Hematopoietic multipotent progenitor cell (in vitro differentiated cells): ENCODE measurements at places on chromosomes 2 and 18. TPM values are rescaled to one million over a fixed set of nuclear protein-coding genes. Genes with fewer than 3 reads are reported as not detected.

- DNase-seq, result no peak
These were observed 300.7 kb upstream of the DLGAP1 start for GRCh38 chr18:4755848-4756247.

Gene LONRF2
- total RNA-seq, result 0.54 TPM

- no peak for DNase-seq
These were observed 101.1 kb downstream of the SPTBN1 start for GRCh38 chr2:54557211-54557600.

GRCh38 chr18:13800505-13801259, 23.3 kb upstream of the MC5R start:
- no peak for DNase-seq

GRCh38 chr2:128370468-128371247, 52.0 kb upstream of the HS6ST1 start:
- no peak for DNase-seq

GRCh38 chr2:71936076-71937030, 211.3 kb downstream of the CYP26B1 start:
- no peak for DNase-seq

Gene TANC1
- total RNA-seq, result 7.3 TPM

DNA sequence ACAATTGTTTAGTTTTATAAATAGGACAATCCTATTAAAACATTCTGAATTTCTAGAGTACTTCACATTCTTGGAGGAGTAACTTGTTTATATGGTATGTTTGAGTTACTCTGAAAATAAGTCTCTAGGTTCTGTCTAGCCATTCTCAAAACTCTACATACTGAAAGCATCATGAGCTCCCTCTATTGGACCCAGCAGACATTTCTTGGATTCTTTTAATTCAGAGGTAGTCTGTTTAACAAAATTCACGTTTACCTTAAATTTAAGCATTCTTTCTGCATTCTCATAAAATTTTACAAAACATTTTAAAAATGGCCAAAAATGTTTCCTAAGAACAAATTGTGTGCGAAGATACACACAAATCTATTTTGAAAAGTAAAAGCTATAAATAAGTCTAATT, 15.3 kb downstream of the SP9 start:
- no peak for DNase-seq

Gene CCDC74B
- total RNA-seq, result not detected

Gene CGREF1
- 9.2 TPM for total RNA-seq

- no peak for DNase-seq
These were observed 196.9 kb downstream of the THSD7B start for GRCh38 chr2:136962105-136962725.

DNA sequence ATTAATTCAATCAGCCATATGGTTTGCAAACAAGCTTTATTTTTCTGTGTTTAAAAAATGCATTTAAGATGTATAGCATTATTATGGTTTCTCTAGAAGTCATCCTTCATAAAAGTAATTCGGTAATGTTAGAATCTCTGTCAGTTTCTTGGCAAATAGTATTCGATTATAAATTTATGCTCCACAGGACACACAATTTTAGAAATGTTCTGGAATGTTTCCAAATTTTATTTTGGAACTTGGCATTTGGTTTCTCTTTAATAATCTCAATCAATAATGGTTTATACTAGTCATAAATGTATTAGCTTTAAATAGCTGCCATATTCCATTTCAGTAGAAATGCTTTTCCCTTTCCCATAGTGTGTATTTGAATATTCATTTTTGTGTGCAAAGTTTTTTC, 156.4 kb downstream of the PLCL1 start:
- DNase-seq, result no peak

DNA sequence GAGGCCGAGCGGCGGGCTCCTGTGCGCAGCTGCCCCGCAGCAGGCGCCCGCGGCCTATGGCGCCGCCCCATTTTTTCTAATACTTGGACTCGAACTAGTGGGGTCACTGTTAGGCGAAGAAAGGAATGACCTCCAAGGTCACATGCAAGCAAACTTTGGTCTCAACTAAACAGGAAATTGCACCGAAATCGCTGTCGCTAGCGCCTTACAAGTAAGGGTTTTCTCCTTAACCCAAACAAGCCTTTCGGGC, 339 bp downstream of the ACAA2 start:
- DNase-seq, result peak; percentile 4
